ENCODE measurements at places on chromosomes 13 and 19.

- no peak for DNase-seq
These were observed at the start of gene CEACAM4 for GRCh38 chr19:41626877-41627276. Gene CEACAM4 (minus strand): TSS chr19:41627074. CDS start chr19:41626963, 111 bp downstream.

- no peak for DNase-seq
These were observed 170.9 kb upstream of the ZNF507 start for GRCh38 chr19:32174386-32175113.

DNA sequence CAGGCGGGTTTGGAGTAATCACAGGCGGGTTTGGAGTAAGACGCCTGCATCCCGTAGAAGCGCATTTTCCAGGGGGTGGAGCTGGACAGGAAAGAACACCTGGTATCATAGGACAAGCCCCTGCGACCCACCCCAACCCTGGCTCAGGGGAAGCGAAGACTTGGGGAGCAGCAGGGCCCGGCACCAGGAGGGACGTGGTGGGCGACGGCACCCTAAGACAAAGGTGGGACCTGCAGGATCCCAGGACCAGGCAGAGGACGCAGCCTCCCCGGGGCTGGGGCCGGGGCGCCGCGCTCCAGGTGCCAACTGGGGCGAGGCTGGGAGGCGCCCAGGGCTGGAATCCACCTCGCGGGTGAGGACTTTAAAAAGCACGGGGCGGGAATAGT is 520 bp downstream of the ZNF600 start:
- no peak for DNase-seq

- DNase-seq = no peak
These were observed 20.1 kb downstream of the FPR3 start for GRCh38 chr19:51815043-51815442.

DNA sequence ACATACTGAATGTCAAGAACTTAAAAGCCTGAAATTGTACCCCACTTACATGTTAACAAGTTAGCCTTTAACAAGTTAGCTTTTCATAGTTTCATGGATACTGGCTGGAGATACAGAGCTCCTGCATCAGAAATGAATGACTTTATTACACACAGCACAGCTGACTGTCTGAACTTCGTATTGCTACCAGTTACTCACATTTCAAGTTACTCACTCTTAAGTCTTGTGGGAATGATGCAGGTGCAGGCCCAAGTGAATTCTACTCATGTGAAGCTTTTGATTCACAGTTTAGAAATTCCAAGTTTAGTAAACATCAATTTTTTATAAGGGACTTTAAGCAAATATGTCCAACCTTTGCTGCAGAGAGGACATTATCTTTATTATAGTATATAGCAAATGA is 762.2 kb upstream of the PRR20A start:
- no peak for DNase-seq

DNA sequence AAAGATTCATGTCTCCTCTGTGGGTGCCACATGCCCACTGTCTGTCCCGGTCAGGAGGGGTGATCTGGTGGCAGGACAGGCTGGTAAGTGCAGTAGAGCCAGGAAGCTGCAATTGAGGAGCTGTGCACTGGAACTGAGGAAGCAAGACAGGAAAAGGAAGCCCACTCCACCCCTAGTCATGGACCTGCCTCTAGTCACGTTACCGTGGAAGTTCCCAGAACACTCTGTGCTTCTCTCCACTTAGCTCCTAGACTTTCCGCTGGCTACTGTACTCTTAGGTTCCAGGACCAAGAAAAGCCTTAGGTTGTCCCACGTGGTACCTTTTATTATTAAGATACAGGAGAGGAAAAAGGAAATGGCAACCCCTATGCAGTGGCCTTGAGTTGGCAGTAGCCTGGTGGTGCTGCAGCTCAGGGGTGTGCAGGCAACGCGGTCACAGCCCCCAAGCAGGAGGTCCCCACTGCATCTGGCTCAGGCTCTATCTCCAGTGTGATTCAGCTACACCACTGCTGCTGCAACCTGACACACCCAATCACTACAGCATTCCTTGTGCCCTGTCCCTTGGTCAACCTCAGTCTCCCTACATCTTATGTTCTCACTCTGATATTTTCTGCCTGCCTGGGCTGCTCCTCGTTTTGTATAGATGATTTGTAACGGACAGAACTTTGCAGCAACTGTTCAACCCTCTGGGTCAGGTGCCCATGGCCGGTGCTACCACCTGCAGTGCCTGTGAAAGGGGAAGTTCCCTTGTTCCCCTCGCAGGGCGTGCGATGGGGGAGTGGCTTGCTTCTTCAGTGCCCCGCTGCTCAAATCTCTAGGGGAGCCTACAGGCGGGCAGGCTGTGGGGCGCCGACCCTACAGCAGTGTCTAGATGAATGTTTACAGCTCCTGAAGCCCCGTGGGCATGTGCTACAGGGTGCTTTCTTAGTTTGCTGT is 24.4 kb upstream of the GPR12 start:
- no peak for DNase-seq

DNA sequence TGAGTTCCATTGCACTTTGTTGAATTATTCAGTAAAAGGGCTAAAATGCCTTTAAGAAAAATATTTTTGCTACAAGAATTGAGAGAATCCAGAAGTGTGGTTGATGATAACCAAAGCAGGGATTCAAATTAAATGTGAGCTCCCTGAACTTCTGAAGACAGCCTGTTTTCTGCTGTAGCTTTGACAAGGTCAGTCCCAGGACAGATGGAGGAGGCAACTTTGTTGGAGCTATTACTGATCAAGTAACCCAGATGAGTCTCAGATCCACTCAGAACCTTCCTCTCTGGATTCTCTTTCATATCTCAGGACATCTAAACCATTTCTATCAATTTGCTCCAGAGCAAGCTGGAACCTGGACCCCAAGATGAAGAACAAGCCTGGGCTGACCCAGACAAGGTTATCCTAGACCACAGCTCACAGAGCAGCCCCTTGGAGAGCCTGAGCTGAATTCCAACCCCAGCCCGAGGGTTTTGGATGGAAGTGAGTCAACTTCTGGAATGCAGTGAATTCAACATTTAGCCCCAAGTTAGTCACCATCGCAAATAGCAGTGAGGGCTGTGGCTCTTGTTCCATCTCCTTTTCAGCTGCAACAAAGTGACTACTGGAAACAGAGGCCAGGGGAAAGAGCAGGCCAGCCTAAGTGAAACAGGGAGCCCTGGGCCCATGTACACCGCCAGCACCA is 137.8 kb upstream of the TSC22D1 start:
- peak; percentile 92 for DNase-seq

DNA sequence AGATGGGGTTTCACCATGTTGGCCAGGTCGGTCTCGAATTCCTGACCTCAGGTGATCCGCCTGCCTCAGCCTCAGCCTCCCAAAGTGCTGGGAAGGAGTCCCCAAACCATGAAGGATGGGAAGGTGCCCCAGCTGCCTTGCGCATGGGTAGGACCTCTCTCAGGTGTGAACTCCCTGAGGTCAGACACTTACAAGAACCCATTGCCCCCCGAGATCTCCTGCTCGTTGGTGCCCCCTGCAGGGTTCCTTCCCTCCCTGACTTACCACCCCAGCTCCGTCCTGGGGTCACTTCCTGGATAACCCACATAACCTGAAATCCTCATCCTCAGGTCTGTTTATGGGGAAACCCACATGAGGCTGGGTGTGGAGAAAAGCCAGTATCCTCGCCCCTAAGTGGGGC is 41.7 kb downstream of the UNC13A start:
- no peak for DNase-seq

- no peak for DNase-seq
These were observed 75.2 kb downstream of the ATP11A start for GRCh38 chr13:112764864-112765561.

DNA sequence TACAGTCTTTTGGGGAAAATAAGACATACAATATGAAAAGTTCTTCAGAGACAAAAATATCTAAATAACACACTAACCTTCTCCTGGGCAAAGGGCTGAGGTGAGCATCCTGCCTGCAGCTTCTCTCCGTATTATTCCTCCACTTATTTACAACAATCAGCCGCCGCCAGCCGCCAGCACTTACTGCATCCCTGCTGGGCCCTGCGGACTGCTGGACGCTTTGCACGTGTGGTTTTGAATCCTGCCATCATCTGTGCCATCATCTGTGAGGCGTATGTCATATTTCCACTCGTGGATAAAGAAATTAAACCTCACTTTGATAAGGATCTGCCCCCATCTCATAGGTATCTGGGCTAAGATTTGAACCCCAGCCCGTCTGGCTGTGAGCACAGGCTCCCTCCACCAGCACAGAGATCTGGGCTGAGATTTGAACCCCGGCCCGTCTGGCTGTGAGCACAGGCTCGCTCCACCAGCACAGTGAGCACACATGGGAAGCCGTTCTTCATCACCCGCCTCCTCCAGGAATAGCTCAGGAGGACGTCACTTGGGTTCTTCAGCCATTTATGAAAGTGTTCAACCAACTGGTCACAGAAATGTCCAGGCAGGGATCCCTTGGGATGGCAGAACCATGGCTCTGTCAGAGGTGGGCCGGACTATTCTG is 35.2 kb upstream of the TUBGCP3 start:
- no peak for DNase-seq

- DNase-seq = no peak
These were observed 30.9 kb upstream of the KCTD4 start for GRCh38 chr13:45231722-45232121.

DNA sequence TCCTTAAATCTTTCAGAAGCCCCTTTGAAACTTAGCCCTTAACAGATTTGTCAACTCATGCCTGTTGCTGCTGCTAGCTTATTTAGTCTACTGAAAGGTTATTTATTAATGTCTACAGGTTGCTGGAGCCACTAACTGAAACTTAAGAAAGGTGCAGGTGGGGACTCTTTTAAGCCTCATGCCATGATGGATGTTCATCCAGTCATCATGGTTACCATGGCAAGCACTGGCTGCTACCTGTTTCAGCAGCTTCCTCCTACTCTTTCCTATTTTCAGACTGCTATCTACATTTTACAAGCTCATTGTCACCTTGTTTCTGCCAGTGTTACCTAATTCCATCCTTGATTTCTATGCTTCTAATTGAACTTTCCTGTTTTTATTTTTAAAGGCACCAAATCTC is 27.1 kb downstream of the DGKH start:
- no peak for DNase-seq

DNA sequence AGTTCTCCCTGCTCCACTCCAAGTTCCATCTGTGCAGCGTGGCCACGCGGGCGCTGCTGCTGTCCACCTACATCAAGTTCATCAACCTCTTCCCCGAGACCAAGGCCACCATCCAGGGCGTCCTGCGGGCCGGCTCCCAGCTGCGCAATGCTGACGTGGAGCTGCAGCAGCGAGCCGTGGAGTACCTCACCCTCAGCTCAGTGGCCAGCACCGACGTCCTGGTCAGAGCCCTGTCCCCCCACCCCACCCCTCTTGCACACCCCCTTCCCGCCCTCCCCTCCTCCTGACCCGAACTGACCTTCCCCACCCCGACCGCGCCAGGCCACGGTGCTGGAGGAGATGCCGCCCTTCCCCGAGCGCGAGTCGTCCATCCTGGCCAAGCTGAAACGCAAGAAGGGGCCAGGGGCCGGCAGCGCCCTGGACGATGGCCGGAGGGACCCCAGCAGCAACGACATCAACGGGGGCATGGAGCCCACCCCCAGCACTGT is 11.6 kb downstream of the FUZ start:
- no peak for DNase-seq

- no peak for DNase-seq
These were observed 1.8 kb upstream of the CKM start for GRCh38 chr19:45324349-45324907.

DNA sequence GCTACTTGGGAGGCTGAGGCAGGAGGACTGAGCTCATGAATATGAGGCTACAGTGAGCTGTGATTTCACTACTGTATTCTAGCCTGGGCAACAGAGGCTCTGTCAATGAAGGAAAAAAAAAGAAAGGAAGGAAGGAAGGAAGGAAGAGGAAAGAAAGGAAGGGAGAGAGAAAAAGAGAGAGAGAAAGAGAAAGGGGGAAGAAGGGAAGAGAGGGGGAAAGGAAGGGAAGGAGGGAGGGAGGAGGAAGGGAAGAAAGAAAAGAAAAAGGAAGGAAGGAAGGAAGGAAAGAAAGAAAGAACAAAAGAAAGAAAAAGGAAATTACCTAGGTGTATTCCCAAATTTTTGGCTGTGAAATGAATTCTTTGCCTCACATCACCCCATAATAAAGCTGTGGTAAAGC is 7.2 kb upstream of the RFX2 start:
- no peak for DNase-seq

DNA sequence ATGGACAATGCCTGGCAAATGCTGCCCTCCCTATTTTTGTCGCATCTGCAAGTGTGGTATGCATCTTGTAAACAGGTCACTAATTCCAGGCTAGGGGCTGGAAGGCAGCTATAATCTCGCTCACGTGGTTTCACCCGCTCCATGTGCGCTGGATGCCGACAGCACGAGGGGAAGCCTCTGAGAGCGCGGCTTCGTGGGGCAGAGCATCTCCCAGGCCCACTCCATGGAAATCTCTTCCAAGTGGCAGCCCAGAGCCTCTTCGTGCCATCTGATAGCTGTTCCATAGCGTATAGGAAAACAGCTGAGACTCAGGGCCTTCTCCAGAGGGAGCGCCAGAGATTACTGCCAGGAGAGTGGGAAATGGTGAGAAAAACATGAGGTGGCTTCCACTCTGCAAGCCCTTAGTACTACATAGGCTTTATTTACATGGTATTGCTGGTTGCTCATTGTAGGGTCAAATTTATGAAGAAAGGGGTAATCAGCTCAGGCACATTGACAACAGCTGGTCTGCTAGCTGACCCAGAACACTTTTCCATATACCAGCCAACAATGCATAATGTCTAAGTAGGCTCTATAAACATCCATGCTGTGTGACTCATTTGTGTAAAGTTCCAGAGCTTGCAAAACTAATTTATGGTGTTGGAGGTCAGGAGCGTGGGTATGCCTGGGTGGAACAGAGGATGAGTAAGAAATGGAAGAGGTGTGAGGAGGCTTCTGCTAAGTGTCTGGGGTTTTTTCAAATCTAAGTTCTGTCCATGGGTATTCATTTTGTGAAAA is 165.2 kb downstream of the SHISA2 start:
- DNase-seq = no peak

- DNase-seq = no peak
These were observed 13.0 kb upstream of the SIGLEC11 start for GRCh38 chr19:49973987-49974386.

GRCh38 chr19:31610018-31610417 is 260.8 kb upstream of the TSHZ3 start:
- no peak for DNase-seq

- DNase-seq = no peak
These were observed 447.4 kb downstream of the EFNB2 start for GRCh38 chr13:106088085-106088484.

DNA sequence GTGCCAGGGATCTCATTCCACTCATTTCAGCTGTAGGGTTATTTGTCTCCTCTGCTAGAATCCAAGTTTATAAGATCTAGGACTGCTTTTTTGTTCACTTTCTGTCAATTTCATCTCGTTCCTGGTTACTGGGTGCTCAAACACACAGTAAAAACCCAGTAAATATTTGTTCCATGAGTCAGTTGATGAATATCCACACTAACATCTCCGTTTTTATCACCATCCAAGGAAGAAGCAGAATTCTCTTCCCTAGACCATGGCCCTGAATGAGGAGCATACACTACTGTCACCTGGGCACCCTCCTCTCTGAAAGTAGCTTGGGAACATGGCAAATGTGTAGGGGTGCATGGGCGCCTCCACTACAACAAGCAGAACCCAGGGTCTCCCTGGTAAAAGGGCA is 390.8 kb downstream of the FOXO1 start:
- DNase-seq = no peak

- DNase-seq = no peak
These were observed 4.8 kb downstream of the SPIB start for GRCh38 chr19:50423279-50424113.

GRCh38 chr13:25930653-25931052 is 121.2 kb downstream of the SHISA2 start:
- no peak for DNase-seq

Data from fibroblast of skin of left biceps (primary cell).